ENCODE measurements at places on chromosomes 3 and 15.

- no peak for DNase-seq
Observed at GRCh38 chr3:41457176-41457575, 257.9 kb downstream of the CTNNB1 start.

DNA sequence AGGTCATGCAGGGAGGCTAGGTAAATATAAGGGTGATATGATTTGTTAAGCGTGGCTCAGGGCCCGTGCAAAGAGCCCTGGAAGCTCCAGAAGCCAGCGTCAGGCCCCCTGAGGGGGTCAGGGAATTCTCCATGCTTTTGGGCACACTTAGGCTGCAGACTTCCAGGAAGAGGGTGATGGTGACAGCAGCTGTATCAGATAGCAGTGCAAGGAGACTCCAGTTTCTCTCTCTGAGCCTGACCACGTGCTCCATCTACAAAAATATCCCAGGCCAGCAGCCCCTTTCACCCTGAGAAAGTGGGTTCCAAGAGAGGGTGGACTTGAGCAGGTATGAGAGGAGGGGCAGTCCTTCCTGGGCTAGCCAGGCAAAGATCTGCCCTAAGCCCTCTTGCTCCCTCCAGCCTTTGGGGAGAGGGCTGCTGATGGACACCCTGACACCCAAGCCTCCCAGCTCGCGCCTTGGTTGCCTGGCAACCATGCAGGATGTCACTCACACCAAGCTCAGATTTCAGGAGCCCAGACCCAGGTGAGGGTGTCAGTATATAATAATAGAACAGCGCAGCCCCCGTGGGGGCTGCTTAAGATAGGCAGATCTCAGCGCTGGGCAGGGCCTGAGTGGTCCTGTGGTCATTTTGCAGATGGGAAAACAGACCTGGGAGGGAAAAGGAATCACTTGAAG is 35.8 kb downstream of the ATP2B2 start:
- DNase-seq: no peak

DNA sequence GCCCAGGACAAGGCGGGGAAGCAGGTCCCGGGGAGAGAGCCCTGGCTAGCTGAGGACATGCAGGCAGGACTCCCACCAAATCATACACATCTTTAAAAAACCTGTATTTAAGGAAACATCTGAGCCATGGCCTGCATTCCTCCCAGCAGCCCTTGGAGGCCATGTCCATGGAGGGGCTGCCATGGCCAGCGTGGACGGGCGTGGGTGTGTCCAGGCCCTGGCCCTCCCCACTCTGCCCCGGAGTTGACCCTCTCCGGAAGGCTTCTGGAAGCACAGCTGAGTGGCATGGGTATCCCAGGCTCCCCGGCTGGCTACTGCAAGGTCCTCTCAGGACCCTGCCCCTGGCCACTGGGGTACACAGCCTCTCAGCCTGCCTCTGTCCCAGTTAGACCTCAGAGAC is 149.8 kb downstream of the NSMCE3 start:
- DNase-seq: no peak

GRCh38 chr3:152254041-152254440 is 14.7 kb upstream of the MBNL1 start:
- no peak for DNase-seq

DNA sequence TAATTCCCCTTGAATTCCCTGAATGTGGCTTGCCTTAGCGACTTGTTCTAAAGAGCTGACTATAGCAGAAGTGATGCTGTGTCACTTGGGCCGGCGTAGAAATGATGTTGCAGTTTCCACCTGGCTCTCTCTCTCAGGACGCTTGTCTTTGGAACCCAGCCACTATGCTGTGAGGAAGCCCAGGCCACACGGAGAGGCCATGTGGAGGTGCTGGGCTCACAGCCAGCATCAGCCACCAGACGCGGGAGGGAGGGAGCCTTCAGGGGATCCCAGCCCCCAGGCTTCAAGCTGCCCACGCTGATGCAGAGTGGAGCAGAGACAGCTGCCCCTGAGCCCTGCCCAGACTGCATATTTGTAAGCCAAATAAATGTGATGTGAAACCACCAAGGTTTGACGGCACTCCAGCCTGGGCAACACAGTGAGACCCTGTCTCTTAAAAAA is 18.6 kb downstream of the RNU5B-1 start:
- no peak for DNase-seq

- DNase-seq: no peak
Observed at GRCh38 chr3:37897763-37898162, 36.1 kb downstream of the CTDSPL start.

DNA sequence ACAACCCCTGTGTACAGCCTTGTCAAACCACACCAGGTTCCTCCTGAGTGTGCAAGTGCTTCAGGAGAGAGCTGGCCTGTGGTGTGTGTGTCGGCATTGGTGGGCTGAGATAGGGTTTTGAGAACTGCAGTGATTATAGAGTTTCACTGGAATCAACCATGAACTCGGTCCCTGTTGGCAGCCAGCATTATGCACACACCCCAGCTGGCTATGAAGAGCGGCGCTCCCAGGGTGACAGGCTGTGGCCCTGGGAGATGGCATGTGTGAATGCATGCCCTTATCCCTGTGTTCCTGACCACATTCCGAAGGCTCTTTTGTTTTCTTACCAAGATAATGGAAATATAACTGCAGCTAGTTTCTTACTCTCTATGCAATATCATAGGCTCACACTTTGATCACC is 101.8 kb downstream of the SNRK start:
- no peak for DNase-seq

- no peak for DNase-seq
Observed at GRCh38 chr3:14170531-14171159, 7.8 kb downstream of the XPC start.

GRCh38 chr15:31932576-31932975 is 97.7 kb upstream of the CHRNA7 start:
- no peak for DNase-seq

- DNase-seq: no peak
Observed at GRCh38 chr3:158050461-158050860, 55.8 kb downstream of the SHOX2 start.

DNA sequence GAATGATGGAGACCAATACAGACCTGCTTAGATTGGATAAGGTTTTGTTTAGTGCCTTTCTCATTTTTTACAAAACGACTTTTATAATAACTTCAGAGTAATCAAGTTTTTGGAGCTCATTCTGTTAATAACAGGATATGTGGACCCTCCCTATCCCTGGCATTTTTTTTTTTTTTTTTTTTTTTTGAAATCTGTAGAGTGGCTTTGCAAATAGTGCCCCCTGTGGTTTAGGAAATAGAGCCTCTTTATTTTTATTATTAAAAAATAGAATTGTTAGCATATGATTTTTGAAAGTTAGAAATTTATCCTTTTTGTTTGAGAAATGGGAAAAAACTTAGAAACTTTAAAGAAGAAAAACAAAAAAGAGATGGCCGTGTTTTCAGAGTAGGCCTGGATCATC is 11.4 kb downstream of the SKIL start:
- DNase-seq: peak; percentile 22

DNA sequence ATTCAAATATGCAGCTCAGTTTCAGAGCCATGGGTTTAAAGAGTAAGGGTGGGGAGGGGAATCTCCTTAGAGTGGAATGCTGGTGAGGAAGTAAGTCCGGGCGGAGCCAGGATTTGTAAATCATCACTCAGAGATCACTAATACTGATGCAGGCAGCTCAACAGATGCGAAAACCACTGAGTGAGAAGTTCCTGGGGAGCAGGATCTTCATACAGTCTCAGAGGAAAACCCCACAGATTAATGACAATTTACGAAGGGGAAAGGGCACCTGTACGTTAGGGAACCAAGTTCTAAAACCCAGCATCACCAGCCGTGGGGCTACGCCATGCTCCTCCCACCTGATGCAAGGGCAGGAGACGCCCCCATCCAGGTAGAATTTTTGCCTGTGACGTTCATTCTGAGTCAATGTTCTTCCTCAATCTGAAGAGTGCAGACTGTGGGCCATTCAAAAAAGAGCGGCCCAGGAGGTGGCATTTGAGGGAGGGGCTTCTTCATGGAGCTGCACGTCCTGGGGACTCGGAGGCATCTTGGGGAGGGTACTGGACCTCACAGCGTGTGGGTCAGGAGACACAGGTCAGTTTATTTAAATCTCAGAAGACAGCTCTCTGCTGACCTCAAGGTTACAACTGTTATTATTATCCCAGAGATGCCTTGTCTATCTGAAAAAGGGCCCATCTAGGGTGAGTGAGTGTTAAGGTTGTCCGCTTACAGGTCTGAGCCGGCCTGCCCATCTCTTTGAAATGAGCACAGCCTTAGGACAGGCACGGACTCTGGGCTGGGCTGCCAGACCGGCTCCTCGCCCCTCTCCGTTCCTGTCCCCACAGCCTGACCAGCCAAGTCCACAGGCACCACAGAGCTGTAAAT is 228.0 kb downstream of the XXYLT1 start:
- no peak for DNase-seq

DNA sequence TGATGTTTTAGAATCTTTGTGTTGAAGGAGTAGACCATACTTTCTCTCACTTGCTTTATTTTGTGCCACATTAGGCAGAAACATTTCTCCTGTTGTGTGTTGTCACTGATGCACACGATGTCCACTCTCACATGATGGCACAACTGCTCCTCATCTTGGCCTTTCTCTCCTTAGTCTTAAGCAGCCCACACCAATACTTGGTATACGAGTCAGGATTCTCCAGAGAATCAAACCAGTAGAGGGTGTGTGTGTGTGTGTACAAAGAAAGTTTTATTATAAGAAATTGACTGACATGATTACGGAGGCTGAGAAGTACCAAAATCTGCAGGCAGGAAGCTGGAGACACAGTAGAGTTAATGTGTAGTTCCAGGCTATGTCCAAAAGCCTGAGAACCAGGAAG is 187.1 kb downstream of the ALCAM start:
- DNase-seq: peak; percentile 2

GRCh38 chr15:38238311-38238710 is 14.3 kb upstream of the SPRED1 start:
- DNase-seq: no peak

GRCh38 chr3:97901313-97902248 is 70.7 kb downstream of the RIOX2 start:
- no peak for DNase-seq

DNA sequence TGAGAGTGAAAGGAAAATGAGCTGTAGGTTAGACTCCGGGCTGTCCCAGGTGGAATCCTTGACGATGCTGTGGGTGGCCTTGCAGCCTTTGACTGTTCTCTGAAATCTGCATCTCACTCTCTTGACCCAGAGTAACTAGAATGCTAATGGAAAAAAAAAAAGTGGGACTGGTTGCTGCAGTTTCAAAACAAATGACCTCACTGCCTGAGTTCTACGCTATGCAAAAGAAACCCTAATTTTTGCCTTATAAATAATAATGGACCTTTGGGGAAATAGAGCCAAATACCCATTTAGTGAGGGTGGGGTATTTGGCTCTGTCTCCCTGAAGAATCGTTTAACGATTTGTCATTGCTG is 309.7 kb upstream of the C2CD4B start:
- DNase-seq: no peak

DNA sequence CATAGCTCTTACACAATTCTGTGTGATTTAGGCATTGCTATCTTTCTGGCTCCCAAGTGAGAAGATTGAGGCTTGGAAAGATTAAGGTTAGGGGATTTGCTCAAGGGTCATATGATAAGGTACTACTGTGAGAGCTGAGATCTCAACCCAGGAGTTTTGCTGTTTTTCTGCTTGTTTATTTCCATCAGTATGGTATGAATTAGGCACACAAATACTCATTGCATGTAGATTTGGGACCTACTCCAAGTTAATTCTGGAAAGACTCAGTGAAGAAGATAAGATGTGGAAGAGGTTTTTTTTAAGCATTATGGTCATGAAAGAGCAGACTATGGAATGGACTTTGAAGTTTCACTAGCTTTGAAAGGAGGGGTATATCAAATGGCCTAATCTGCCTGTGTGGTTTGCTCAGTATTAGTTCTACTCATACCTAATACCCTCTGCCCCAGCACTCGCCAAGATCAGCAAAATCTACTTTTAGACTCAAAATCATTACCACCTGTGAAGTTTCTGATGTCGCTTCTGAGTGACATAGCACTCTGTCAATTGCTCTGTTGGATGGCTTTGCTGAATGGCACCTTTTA is 12.5 kb downstream of the MBNL1 start:
- no peak for DNase-seq
